Stimulated activated CD4-positive, alpha-beta T cell treated with anti-CD3 and anti-CD28 coated beads, Interleukin-12 subunit alpha, Interleukin-12 subunit beta, amount 100 ng/mL, for 24 hours (primary cell): ENCODE measurements at places on chromosomes 2 and 18.

DNA sequence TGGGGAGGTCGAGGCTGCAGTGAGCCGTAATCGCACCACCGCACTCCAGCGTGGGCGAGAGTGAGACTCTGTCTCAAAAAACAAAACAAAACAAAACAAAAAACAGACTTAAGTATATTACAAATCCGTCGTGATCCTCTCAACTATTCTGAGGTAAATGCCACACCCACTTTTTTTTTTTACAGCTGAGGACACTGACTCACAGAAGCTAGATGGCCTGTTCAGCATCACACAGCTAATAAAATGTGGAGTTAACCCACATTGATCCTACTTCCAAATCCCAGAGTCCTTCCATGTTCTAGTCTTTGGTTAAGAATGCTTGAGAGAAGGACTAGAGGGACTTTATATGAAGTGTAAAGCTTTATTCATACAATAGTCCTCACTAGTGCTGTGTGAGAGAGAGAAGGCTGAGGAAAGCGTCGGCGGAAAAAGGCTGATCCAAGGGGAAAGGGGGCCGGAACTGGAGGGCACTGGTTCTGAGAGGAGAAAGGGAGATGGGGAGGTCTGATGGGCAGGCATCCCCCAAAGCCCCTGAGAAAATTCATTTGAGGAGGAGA lies 627 bp downstream of the RNF25 start:
- no peak for DNase-seq

- DNase-seq = no peak
Measured at GRCh38 chr2:32683520-32684086, 55.8 kb downstream of the TTC27 start.

DNA sequence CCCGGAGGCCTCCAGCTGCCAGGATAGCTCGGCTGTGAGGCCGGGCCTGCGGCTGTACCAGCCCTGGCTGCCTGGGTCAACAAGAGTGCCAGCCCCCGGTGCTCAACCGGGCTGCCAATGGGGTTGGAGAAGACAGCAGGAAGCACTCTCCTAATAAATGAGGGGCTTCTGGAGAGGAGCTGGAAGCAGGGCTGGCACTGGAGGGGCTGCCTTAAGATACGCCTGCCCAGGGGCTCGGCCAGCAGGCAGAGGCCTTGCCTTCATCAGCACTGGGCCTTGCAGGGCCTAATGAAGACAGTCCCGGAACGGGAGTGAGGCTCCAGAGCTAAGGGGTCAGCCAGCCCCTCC lies 73.6 kb downstream of the TEX51 start:
- DNase-seq = no peak

DNA sequence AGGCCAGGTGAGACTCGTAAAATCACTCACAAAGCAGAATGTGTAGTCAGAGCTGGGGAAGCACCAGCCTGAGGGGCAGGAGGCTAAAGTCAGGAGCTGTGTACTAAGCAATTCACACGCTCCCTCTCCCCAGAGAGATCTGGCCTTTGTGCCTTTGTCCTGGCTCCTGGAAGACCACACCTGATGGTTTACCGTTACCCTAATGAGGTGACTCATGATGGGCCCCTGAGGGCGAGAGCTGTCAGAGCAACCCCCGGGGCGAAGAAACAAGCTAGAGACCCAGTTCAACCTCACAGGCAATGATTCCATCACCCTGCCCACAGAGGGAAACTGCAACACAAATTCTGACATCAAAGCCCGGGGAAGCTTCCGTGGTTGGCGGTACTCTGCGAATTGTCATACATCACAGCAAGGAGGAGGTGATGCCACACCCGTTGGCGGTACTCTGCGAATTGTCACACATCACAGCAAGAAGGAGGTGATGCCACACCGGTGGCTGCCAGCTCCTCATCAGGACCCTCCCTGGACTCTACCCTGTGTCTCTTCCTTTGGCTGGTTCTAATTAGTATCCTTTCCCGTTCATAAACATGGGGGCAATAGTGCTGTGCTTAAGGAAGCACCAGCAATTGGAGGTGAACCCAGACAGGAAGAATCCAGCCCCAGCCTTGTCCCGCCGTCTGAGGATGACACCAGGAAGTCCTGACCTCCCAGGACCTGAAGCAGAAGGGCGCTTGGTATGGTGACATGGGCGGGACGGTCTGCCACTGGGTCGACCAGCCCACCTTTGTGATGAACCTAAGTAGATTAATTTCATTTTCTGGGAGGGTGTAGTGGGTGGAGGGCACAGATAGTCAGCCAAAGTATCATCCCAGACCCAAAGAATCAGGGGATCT lies 30.5 kb downstream of the B3GNT7 start:
- no peak for DNase-seq

GRCh38 chr2:209713219-209713618 lies 58.4 kb upstream of the UNC80 start:
- DNase-seq = no peak

DNA sequence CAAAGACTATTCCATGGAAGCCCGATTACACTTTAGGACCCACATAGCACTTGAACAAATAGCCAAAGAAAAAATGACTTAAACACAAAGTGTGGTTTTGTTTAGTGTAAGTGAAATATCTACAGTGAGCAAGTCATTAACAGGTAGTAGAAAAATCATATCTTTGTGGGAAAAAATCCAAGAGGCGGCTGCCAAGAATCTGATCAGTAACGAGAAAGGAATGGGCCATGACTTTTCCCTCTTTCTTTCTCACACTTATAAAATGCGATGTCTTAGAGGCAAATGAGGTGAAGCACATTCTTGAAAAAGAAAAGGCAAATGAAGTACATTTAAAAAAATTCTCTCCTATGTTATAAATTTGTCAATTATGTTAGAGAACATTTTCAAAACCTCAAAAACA lies 12.9 kb upstream of the GEMIN6 start:
- DNase-seq = no peak

- no peak for DNase-seq
Measured at GRCh38 chr2:224901121-224901676, 141.1 kb downstream of the DOCK10 start.

GRCh38 chr2:139079311-139079710 lies 299.1 kb upstream of the NXPH2 start:
- DNase-seq = no peak
